ENCODE measurements at places on chromosomes 12 and 14. TPM values are rescaled to one million over a fixed set of nuclear protein-coding genes. Genes with fewer than 3 reads are reported as not detected.

GRCh38 chr14:47833011-47833410 is 157.6 kb upstream of the MDGA2 start:
- no peak for DNase-seq

GLS2 gene
- total RNA-seq = 1.4 TPM

GRCh38 chr14:60922050-60922449 is 58.8 kb downstream of the TRMT5 start:
- DNase-seq = no peak

WSCD2 gene
- total RNA-seq = not detected

DNA sequence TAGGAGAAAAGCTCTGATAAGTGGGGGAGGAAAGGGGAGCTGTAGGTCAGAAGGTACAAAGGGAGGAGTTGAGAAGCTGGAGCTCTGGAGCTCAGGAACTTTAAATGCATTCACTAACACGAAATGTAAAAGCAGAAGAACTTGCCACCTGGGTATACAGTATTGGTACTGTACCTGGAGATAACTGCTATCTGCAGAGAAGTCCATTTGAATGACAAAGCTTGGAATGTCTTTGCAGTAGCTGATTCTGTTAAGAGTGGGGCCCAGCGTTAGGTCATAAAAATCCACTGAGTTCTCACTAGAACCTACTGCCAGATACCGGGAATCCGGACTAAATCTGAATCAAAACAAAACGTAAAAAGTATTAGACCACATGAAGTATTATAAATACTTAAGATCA is 55.6 kb downstream of the ZC3H14 start:
- DNase-seq = no peak

SLC22A17 gene
- total RNA-seq = 1.7 TPM

IL31 gene
- not detected for total RNA-seq

DNA sequence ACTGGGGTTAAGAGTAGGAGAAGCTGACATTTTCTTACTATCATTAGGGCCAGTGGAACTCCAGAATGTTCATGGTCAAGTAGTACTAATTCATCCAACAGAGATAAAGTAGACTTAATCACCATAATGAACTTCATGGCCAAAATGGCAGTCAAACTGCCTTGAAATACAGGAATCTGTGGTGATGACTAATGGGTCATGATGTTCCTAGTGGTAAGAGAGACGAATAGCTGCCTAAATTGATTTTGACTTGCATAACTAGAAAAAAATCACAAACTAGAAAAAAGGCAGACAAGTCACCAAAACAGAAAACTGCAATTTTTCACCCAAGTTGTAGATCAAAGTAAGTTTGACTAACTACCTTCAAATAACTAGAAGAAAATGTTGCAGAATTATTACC is 138.5 kb downstream of the MGAT4C start:
- no peak for DNase-seq

GRCh38 chr12:46188170-46188569 is 80.7 kb downstream of the SLC38A1 start:
- no peak for DNase-seq

- no peak for DNase-seq
Measured at GRCh38 chr12:90167518-90168208, 459.0 kb upstream of the ATP2B1 start.

THAP2 gene
- 6.9 TPM for total RNA-seq

GRCh38 chr12:22541496-22542155 is 2.7 kb downstream of the C2CD5 start:
- no peak for DNase-seq

SPX gene
- total RNA-seq = 0.40 TPM
